ENCODE measurements at places on chromosomes 7 and 10.
A peak's percentile ranks its signal among the peaks of the same experiment; 100 is the strongest.

DNA sequence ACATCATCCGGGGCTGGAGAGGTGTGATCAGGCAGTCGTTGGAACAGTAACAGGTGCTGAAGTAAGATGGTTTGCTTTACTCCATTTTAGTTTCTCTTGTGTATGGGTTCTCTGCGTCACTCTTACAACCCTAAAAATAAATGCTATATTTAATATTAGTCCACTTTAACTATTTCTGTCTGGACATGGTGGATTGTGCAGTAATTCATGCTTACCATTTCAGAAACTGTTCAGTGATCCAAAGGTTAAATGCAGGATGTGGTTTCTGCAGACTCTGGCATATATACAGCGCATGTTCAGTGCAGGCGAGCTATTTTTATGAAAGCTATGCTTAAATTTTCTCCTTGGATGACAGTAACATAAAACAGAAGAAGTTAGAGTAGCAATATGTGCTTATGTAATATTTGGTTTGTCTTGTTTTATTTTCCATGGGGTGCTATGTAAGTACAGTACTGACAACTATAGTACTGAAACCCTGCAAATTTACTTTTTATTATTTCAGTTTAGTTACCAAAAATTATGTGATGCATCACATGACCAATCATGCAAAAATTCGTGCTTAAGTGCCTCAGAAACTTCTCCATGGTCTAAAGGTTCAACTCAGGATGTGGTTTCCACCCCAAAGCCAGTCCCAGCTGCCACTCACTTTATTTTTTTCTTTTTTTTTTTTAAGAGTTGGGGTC lies 46.6 kb upstream of the GRID1 start:
- DNase-seq: no peak

DNA sequence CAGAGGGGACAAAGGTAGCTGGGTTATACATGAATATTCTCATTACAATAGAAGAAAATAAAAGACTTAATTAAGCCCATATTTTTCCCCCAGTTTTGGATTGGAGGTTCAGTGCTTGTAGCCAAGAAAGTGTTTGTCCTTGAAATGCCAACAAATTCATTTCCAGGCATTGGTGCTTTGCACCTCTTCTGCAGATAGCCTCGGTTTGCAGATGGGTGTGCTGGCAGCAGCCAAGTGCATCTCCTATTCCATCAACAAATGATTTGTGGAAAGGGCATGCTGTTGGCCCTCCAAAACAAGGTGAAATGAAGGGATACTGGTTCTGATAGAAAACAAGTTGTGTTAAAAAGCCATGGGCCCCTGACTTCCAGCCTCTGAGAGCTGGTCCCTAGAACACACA lies 187.3 kb downstream of the DPY19L1 start:
- DNase-seq: no peak

GRCh38 chr7:131007439-131008330 lies 273.7 kb upstream of the KLF14 start:
- DNase-seq: peak; percentile 67

GRCh38 chr7:1761774-1762173 lies 91.7 kb downstream of the ELFN1 start:
- DNase-seq: no peak

DNA sequence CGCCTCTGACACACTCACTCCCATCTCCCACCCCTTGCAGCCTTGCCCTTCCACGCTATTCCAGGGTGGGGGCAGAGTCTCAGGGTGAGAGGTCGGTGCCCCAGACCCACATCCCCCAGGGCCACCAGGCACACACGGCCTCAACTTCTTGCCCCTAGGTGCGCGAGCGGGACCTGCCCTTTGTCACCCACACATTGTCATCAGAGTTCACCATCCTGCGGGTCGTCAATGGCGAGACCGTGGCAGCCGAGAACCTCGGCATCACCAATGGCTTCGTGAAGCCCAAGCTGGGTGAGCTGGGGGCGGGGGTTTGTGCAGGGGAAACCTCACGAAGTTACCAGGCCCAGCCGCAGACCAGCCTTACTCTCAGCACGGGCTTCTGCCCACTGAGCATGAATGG lies 53.3 kb downstream of the CASTOR2 start:
- no peak for DNase-seq

GRCh38 chr7:4103352-4104091 lies 578.6 kb upstream of the FOXK1 start:
- no peak for DNase-seq

DNA sequence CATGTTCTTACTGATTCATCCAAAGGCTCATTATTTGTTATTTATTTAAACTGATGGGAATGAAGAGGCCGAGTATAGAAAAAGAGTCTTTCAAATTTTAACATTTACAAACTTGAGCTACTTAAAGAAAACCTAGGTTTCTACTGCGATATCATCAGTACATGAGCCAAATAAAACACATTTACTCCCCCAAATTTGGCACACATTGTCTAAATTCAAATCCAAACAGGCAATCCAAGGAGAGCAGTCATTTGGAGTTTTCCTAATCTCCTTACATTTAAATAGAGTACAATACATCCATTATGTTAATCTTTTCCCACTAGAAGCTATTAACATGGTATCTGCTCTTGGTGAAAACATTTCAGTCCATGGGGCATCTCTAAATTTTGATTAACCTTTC lies 2.2 kb downstream of the NMT2 start:
- DNase-seq: no peak

GRCh38 chr10:58435297-58435985 lies 50.2 kb downstream of the TFAM start:
- no peak for DNase-seq

- DNase-seq: peak; percentile 64
These were observed 939 bp upstream of the VAX1 start for GRCh38 chr10:117138838-117139580.

GRCh38 chr7:31440511-31440910 lies 73.4 kb upstream of the ITPRID1 start:
- DNase-seq: no peak
